ENCODE measurements at places on chromosomes 1 and 21.

DNA sequence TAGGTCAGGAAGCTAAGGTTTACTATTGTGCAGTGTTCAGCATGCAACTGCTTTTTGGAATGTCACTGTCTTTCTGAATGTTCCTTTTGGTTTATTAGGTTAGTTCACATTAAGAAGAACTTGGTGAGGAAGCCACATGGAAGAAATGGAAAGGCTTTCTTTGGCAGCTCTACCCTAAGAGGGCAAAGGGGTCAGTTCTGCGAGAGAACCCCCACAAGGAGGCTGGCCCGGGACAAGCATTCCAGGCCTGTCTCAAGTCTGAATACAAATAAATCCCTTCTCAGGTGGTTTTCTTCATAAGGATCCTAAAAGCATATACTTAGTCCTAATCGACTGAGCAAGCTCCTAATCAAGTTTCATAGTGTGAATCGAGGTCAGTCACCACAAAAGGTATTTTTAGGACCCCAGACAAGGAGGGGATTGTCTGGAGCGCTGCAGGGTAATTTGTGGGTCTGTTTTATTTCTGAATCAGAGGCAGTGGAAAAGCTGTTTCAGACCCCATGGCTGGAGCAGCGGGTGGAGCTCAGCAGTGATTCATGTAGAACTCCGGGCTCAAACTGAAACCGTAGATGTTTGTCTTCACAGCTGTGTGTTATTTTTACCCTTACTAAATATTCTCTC lies 63.3 kb downstream of the ERG start:
- no peak for DNase-seq

DNA sequence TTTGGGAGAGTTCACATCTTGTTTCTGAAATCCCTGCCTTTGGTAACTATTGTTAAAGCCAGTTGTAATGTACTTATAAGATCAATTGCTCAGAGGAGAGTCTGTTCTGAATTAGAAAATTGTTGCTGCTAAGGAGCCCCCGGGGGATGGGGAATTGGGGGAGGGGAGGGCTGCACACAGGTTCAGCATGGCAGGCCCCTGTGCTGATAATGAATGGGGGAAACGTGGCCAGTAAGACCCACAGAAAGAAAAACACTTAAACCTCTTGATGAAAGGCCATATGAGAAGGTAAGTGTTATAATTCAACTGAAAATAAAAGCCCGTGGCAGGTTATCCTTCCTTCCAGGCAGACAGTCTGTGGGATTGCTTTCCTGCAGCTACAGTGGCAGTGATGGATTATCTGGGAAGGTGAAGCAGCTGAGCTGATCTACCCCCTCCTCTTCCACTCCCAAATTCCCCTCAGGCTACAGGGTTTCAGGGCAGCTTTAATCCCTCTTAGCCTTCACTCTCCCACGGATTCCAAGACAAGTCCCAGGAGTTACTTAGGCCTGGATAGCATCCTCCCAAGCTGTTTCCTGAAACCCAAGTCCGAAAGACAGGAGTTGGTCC lies 398.8 kb downstream of the TBX15 start:
- no peak for DNase-seq

GRCh38 chr1:226417830-226418546 lies 10.1 kb upstream of the PARP1 start:
- no peak for DNase-seq

DNA sequence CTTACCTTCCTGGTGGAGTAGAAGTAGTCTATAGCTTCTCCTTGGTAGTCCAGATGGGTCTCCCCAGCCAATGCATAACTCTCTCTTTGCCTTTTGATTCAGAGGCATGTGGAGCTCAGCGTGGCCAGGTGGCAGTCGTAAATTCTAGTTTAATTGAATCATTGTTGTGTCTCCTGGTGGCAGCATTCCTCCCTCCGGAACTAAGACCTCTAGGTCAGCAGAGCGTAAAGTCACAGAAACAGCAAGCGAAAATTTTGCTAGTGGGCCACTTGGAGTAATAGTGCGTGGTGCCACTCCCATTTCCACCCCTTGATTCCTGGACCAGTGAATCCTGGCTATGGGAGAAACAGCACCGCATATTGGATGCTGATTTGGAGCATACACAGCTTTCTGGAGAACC lies 3.9 kb upstream of the TMPRSS2 start:
- peak; percentile 13 for DNase-seq

GRCh38 chr1:94927405-94928175 lies 680 bp upstream of the CNN3 start:
- DNase-seq: peak; percentile 62

DNA sequence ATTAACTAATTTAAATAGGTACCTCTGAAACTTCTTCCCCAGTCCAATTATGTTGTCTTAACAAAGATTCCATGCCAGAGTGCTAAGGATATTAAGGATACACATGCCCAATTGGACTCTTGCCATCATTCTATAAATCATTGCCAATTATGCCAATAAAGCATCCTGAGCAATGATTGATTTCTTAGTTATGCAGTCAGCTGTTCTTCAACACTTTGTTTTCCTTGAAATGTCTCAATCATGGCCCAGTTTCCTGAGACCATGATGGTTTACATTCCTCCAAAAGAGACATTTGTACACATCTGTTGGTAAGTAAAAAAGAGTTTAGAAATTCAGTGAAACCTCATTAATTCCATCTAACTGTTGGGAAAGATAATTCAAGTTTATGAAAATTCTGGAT lies 180.4 kb upstream of the PKN2 start:
- no peak for DNase-seq

- no peak for DNase-seq
Measured at GRCh38 chr21:45295576-45296365, 8.1 kb upstream of the POFUT2 start.

DNA sequence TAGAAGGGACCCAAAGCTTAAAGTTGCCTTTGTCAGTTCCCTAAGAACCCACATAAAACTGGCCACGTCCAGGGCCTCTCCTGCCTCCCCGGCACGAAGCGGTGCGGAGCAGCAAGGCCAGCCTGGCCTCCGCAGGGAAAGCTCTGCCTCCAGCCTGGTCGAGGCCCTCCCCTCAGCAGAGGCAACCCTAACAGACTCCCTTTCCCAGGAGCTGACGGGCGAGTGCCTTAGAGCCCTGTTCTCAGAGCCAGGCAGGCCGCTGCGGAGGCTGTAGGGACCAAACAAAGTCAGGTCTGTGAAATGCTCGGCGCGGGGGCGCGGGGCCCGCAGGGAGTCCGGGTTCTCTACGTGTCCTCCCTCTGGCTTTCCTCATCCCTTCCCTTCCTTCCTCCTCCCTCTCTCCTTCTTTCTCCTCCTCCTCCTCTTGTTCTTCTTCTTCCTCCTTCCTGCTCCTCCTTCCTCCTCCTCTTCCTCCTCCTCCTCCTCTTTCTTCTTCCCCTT lies 40.7 kb downstream of the RIPK4 start:
- no peak for DNase-seq

DNA sequence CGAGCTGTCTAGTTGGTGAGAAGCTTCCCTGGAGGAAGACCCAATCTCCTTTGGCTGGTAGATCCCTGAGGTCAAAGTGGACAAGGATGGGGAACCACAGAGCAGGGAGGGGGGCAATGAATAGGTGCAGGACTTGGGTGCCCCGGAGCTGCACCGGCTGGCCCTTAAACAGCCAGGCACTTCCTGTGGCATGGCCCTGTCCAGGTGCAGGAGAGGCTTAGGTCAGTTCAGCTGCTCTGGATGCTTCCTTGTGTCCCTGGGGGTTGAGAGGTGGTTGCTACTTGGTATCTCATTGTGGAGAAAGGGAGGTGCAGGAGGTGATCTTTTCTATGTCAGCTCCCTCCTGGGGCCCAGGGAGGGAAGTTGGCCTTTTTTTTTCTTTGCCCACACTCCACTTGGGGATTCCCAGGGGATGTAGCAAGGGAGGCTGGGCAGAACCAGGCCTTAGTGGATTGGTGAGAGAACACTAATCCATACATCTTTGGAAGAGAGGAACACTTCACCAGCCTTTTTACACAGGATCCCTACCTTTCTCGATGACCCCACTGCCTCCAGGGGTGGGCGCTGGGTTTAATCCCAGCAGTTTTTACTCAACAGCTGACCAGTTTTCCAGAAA lies 1.2 kb upstream of the ST3GAL3 start:
- peak; percentile 8 for DNase-seq

DNA sequence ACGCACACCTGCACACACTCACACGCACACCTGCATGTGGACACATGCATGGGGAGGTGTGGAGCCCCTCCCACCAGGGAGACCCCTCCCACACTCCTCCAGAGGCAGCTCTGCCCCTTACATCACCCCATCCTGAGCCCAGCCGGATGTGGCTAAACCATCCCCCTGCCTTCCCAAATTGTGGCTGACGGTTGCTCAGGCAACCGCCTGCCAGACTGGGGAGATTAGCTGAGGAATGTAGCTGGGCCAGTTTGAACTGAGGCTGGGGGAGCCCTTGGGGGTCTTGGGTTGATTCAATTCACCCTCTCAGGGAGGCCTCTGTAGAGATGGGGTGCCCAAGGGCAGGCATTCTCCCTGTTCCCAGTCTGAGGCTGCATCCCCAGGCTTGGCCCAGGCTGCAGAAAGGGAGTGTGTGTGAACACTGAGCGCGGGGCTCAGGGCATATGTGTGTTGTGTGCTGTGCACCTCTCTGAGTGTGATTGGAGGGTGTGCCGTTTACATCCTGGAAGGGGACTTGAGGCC lies 12.9 kb downstream of the PTPRU start:
- no peak for DNase-seq

GRCh38 chr1:77164434-77164944 lies 54.7 kb downstream of the PIGK start:
- no peak for DNase-seq

DNA sequence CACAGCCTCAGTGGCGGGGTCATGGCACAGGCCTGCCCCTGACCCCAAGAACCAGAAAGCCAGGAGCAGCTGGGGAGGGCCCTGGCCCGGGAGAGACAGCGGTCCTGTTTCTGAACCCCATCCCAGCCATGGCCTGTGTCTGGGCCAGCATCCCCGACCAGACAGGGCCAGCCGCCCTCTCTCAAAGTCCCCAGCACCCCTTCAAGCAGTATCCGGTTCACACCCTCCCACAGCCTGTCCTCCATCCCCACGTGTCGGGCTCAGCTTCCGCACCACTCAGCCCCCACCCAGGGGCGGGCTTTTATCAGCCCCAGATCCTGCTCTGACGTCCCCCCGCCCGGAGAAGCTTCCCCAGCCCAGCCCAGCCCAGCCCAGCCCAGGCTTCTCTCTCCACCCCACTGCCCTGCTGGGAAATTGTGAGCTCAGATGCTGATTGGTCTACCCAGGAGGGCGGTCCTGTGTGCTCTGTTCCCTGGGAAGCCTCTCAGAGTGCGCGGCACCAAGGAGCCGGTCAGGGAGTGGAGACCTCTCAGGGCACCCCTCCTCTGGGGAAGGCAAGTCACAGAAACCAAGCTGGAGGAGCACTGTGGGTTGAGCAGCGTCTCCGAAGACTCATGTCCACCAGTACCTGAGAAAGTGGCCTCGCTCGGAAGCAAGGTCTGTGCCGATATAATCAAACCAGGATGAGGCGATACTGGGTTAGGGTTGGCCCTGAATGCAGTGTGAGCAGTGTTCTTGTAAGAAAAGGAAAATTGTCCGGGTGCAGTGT lies 4.7 kb upstream of the FAAP20 start:
- DNase-seq: no peak

- DNase-seq: peak; percentile 83
Measured at GRCh38 chr1:205354259-205355074, 2.3 kb downstream of the KLHDC8A start.

GRCh38 chr1:190019717-190020116 lies 457.9 kb downstream of the BRINP3 start:
- DNase-seq: no peak

DNA sequence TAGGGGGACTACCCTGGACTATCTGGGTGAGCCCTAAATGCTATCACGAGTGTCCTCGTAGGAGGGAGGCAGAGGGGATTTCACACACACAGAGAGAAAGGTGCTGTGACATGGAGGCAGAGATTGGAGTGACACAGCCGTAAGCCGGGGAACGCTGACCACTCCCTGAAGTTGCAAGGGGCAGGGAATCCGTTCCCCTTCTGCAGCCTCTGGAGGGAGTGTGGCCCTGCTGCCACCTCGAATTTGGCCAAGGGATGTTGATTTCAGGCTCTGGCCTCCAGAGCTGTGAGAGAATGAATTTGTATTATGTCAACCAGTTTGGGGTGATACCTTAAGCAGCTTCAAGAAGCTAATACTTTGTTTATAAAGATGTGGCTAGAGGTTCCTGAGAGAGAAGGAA lies 137.7 kb downstream of the ACTL8 start:
- no peak for DNase-seq

- DNase-seq: no peak
Measured at GRCh38 chr1:28926629-28927265, 12.4 kb downstream of the EPB41 start.

GRCh38 chr1:59248758-59249157 lies 48.1 kb upstream of the FGGY start:
- DNase-seq: no peak

GRCh38 chr1:234398849-234399381 lies 25.7 kb downstream of the COA6 start:
- no peak for DNase-seq

DNA sequence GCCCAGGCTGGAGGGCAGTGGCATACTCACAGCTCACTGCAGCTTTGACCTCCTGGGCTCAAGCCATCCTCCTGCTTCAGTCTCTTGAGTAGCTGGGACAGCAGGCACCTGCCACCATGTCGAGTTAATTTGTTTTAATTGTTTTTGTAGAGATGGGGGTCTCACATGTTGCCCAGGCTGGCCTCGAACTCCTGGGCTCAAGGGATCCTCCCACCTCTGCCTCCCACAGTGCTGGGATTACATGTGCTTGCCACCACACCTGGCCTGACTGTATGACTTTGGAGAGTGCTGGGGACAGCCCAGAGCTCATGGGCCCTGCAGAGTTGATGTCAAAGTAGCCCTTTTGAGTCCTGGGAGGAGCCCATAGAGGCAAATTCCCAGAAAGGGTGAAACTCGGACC lies 1.8 kb downstream of the OBSCN start:
- DNase-seq: no peak

- no peak for DNase-seq
Measured at GRCh38 chr1:78492386-78492950, 1.7 kb downstream of the PTGFR start.

DNA sequence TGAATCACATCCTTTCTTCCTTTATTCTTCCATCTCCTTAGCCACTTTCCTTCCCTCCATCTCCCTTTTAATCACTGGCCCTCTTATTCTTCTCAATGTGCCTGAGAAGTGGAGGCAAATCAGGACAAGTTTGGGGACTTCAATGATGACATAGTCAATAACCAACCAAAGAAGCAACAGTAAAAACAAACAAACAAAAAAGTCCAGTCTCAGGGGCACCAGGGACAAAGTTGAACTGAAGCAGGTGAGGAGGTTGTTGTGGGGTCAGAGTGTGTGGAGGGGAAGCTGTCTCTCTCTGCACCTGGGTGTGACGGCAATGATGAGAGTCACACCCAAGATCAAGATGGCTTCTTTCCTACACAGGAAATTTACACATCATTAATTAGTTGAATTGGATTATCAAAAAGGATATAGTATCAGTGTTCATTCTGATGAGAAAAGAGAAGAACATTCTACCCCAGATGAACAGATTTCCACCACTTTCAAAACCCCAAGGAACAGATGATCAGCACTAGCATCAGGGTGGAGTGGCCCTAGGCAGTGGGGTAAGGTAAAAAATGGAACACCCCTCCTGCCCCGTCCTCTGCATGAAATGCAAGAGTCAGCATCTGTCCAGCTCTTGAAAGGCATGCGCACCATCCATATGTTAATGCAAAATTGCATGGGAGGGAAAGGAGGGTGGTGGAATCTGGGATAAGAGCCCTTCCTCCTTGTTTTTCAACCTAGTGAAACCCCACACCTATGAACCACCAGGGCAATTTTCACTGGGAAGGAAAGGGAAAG lies 32.6 kb downstream of the HSD3B2 start:
- DNase-seq: no peak

GRCh38 chr1:40706626-40707025 lies 15.1 kb downstream of the NFYC start:
- DNase-seq: no peak

GRCh38 chr1:236760480-236760879 lies 34.6 kb upstream of the MTR start:
- no peak for DNase-seq
